ENCODE measurements at places on chromosomes 1 and 21.

- peak; percentile 76 for DNase-seq
Observed at GRCh38 chr1:3501856-3502640, 47.6 kb downstream of the ARHGEF16 start.

- DNase-seq = peak; percentile 46
Observed at GRCh38 chr1:14969006-14969405, 184.5 kb upstream of the TMEM51 start.

- DNase-seq = no peak
Observed at GRCh38 chr1:166969074-166969677, 6.2 kb downstream of the ILDR2 start.

- DNase-seq = no peak
Observed at GRCh38 chr1:246329900-246330299, 177.2 kb downstream of the SMYD3 start.

- DNase-seq = peak; percentile 87
Observed at GRCh38 chr1:27858072-27858948, 14.0 kb upstream of the THEMIS2 start.

- no peak for DNase-seq
Observed at GRCh38 chr1:243926803-243927245, 76.8 kb upstream of the AKT3 start.

DNA sequence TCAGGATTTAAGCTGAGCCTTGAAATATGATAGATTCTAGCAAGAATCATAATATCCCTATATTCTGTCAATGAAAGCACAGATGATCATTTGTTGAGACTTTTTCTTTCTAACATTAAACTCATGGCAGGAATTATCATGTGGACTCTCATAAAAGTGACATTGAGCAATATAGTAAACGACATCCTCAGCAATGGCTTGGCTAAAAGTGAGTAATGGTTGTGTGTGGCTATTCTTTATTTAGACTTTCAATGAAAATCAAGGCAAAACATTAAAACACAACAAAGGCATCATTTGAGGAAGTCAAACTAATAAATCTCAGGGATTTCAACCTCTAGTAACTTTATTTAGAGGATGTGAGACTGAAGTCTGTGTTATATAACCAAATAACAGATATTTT is 257.8 kb upstream of the ADGRL4 start:
- DNase-seq = no peak

DNA sequence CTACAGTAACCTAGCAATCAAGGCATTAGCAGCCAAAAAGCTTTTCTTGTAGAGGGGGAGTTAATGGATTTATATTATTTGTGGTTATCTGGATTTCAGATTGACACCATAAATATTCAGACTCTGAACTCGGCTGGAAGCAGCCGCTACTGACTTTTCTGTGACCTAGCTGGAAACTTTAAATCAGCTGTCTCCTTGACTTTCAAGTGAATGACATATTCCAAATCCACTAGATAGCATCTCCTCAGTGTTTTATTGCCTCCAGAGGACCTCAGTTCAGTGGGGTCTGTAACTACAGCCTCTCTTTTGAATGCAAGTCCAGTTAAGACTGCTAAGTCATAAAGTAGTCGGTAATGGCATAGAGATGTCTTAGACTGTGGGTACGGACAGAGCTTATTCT is 448.5 kb downstream of the NUF2 start:
- no peak for DNase-seq

DNA sequence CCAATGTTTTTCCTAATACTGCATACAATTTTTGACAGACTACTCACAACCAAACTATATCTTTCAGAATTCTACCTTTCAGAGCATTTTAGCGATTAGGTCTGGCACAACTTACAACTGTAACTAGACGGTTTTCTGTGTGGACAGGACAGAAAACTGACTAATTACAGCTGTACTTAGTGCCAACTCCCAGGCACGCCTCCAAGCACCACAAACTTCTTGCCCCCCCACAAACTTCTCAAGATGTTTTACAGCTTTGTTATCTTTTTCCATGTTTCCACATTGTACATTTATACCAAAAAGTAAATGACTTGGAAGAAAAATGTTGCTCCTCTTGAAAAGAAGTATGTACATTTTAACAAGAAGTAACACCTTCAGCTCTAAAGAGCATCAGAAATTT is 13.8 kb downstream of the LYST start:
- no peak for DNase-seq

GRCh38 chr1:189149547-189150375 is 1327.9 kb downstream of the BRINP3 start:
- no peak for DNase-seq

DNA sequence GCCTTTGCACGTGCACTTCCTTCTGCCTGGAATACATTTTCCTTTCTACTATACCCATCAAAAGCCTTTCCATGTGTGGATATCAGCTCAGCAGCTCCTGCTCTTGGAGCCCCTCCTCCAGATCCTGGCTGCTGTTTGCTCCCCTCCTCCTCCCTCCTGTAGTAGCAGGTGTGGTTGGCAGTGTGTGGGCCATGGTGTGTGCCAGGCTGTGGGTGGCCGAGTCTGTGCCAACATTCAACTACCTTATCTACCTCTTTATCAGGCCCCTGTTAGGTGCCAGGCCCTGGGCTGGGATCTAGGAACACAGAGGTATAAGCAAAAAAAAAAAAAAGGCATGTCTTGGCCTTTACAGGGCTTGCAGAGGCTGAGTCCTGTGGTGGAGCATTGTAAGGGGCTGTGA is 180.6 kb upstream of the JUN start:
- DNase-seq = no peak

DNA sequence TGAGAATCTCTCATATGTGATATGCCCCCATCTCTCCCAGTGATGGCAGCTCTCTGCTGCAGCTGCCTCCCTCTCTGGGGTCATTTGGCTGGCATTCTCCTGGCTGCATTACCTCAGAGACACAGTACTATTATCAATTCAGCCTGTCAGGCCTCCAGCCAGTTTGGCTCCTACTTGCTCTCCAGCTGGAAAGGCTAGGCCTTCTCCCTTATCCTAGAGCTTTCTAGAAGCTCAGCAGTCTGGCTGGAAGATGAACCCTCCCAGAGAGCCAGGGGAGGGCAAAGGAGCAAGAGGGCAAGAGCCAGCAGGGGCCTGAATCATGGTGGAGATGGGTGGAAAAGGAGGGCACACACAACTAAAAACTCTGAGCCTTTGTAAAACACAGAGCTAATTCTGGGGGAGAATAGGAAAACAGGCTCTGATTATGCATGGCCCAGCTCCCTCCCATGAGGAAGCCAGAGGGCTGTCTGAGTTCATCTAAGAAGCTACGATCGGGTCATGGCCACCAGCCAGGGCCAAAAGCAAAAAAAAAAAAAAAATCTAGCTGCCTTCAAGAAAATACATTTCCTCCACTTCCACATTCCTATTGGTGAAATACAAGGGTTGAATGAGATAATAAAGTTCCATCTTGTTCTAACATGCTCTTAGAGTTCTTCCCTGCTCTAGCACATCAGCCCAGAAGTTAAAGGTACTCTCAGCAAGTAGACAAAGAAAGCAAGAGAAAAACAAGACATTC is 8.8 kb downstream of the LAMB3 start:
- peak; percentile 46 for DNase-seq
